ENCODE measurements at places on chromosomes 16 and 17.

GRCh38 chr17:48351911-48352332 lies 78.1 kb downstream of the SKAP1 start:
- DNase-seq = no peak

DNA sequence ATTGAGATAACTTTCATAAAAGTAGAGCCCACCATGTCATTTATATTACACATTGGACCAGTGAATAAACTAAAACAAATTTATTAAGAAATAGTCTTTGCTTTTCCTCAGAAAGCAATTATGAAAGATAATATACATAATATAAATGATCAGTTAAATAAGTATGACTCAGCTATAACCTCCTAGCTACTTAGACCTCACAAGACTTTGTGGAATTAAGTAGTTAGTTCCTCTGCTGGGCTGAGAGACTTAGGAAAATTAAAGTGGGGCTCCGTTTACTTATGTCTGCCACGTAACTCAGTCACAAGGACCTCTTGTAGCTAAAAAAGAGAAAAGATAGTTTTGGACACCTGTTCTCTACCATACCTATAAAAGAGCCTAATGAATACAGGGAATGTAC lies 76.9 kb downstream of the MRTFB start:
- DNase-seq = no peak

- no peak for DNase-seq
Measured at GRCh38 chr17:64357191-64357981, 33.3 kb downstream of the PECAM1 start.

DNA sequence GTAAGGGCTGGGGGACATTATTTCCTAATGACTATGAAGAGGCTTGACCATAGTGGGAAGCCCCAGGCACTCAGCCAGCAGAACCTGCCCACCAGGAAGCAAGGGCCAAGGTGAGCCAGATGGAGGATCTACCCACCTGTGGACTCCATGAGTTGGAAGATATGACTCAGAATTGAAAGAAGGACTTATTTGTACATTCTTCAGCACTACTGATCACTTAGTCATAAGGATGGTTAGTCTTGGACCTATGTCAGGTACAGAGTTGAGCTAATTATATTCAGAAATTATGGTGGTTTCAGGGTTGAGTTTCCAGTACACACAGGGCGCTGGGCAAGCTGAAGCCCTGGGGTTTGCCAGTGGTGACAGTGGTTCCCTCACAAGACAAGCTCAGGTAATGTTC lies 24.0 kb upstream of the GRIN2A start:
- no peak for DNase-seq

GRCh38 chr17:79508291-79508716 lies 102.5 kb downstream of the RBFOX3 start:
- no peak for DNase-seq

GRCh38 chr16:53085369-53085843 lies 30.6 kb downstream of the CHD9 start:
- peak; percentile 37 for DNase-seq
